T-cell (primary cell): ENCODE measurements at places on chromosomes 11 and 22.

DNA sequence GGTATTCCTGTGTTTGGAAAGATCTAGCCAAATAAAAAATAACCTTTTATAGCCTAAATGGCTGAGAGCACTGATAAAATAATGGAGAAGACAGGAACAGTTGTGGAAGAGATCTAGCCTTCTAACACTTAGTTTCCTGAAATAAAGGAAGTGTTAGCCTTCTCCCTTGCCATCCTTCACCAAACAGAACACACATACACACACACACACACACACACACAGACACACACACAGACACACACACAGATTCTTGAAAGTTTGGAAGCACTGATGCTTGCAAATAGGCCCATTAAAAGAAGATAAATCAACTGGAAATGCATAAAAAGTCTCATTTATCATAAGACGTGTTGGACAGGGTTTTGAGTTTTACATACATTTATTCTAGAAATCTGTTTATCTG lies 37.5 kb downstream of the KIRREL3 start:
- DNase-seq, result no peak

- no peak for DNase-seq
Measured at GRCh38 chr11:6666302-6667183, 10.9 kb upstream of the DCHS1 start.

DNA sequence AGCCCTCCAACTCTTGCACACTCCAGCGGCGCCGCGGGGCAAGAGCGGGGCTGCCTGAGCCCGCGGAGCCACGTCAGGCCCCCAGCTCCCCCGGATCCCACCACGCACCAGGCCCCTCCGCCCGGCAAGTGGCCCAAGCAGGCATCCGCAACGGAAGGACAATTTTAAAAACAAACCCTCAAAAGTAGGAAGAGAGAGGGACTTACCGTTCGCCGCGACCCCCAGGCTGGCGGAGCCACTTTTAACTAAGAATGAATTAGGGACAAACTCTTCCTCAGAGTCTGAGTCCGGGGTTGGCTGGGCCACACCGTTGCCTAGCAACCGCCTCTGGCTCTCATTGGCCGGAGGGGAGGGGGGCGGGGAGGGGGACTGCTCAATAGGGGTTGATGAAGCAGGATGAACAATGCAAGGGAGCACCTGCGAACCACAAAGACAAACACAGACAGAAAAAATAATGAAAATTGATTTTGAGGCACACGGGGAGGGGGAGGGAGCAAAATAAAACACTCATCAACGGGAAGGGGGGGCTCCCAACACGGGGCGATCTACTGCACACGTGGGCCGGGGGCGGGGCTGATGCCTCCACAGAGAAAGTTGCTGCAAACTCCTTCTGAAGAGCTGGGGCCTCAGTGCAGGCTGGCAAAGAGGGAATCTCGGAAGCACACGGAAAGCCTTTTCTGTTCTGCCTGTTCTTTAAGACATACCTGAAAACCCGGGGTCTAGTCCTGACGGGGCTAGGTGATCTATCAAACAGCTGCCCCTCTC lies 387.5 kb upstream of the NARS2 start:
- DNase-seq, result no peak

- DNase-seq, result no peak
Measured at GRCh38 chr11:133070021-133070713, 462.1 kb downstream of the OPCML start.

DNA sequence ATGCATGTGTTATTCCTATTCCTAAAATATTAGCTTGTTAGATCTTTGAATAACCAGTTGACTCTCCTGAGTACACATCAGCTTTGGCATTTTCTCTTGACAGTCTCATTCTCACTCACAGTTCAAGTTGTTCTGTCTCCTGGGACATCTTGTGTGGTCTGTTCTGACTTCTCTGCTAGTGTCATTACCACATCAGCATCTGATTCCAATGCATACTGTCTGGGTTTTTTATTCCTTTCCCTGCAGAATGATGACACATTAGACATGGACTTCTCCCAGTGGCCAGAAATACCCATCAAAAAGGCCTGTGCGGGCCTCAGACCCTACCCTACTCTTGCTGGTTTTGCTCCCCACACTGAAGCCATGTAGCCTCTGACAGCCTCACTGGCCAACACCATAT lies 2.7 kb downstream of the ZNF74 start:
- DNase-seq, result no peak
